GM23248 (cell line): ENCODE measurements at places on chromosomes 1 and 21. TPM values are rescaled to one million over a fixed set of nuclear protein-coding genes. Genes with fewer than 3 reads are reported as not detected.

- DNase-seq, result no peak
These were observed 87.8 kb upstream of the IRF2BP2 start for GRCh38 chr1:234697741-234698140.

Gene TMPRSS15
- not detected in 2 replicates for polyA plus RNA-seq

Gene LELP1
- polyA plus RNA-seq, result not detected in 2 replicates

Gene OR6N1
- not detected in 2 replicates for polyA plus RNA-seq

GRCh38 chr1:115329965-115330364 lies 8.1 kb downstream of the NGF start:
- peak; percentile 61 for DNase-seq

Gene UBASH3A
- not detected in 2 replicates for polyA plus RNA-seq

DNA sequence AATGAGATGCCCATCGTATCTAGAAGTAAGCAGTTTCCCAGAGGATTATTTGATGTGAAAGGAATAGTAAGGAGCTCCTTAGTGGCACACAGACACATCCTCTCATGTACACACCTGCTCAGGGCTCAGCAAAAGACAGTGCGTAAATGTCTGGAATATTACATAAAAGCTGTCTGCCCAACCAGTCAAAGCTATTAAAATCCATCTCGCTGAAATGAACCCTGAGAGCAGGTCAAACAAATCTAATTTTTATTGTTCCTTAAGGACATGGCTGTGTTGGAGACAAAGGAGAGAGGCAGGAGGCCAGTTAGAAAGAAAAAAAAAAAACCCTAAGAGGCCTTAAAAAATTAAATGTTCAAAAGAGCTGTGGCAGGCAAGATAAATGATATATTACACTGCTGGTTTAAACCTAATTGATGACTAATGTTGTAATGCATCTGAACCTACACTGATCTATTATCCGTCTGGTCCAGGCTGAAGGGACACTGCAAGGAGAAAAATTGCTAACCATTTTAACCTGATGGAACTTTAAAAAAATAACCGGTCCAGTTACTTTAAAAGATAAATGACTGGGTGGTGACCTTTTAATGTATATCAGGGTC lies 58.5 kb upstream of the FGGY start:
- DNase-seq, result no peak

- DNase-seq, result peak; percentile 75
These were observed 124.2 kb downstream of the GALNT2 start for GRCh38 chr1:230191079-230191804.

DNA sequence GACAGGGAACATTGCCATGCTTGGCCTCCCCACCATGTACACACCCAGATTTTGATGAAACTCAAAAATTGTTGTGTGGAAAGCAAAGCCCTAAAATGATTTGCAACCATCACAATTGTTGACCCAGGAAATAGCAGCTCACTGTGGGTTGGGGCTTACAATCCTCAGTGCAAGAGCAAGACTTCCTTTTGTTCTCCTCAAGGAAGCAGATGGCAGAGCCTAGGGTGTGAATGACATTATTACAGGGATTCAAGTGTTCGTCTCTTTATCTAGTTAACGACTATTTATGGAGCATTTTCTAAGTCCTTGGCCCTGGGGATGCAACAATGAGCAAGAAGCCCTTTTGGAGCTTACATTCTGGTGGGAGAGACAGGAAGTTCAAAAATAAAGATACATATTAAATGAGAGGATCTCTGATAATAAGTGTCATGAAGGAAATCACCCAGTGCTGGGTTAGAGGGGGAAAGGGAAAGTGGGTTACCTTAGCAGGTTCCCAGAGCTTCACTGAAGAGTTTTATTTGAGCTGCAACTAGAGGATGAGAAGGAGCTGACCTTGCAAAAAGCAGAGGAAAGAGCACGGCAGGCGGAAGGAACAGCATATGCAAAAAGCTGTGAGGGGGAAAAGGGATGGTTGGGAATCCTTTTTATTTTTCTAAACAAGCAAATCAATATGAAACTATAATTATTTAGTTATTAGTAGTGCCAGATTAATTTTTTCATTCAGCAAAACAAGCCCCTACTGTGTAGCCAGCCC lies 38.5 kb upstream of the ID3 start:
- DNase-seq, result no peak

DNA sequence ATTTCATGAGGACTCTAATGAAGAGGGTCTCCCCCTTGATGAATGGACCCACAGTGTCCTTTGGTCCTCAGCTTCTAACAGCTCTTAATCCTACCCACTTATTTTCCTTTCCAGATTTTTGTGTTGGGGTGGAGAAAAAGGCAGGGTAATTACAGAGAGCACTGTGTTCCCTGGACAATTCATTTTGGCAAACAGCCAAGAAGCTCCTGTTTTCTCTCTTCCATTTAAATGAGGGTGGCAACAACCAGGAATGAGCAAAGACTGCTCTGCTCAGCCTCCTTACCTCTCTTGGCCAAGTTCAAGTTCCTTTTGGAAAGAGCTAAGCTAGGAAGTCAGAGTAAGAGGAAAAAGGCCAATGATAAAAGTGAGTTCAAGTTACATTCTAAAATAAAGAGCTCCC lies 11.9 kb downstream of the XKR8 start:
- DNase-seq, result peak; percentile 27

Gene SPATA17
- polyA plus RNA-seq, result 0.58 and 1.3 TPM in 2 replicates

Gene KRTAP7-1
- not detected in 2 replicates for polyA plus RNA-seq

Gene CELA3A
- not detected in 2 replicates for polyA plus RNA-seq

GRCh38 chr21:36849461-36850105 lies 116.9 kb downstream of the HLCS start:
- DNase-seq, result no peak

DNA sequence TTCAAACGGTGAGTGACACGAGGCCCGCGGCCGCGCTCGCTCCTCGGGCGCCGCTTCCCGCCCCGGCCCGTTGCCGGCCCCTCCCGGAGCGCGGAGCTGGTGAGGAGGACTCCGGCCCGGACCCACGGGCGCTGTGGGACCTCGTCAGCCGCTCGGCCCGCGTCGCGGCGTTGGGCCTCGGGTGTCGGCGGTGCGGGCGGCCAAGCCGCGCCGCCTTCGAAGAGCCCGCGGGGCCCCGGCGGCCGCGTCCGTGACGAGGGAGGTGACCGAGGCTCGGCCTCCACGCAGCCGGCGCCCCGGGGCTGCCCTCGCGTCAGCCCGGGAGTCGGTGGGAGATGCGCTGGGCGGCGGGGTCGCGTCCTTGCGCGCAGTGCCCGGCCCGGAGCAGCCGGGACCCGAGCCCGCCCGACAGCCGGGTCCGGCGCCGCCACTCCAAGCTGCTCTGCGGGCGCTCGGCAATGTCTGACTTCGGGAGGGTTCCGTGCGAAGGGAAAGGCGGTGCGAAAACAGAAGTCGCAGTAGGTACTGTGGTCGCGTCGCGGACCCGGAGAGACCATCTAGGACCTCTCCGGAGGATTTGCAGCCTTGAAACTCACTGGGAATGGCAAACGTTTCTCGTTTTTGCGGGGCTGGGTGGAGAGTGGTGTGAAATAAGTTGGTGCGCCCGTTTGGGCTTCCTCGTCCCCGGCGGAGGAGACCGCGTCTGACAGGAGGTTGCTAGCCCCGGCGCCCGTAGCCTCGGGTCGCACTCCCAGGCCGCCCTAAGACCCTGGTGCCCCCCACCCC lies 829 bp downstream of the SPEN start:
- peak; percentile 78 for DNase-seq

- DNase-seq, result no peak
These were observed 4.4 kb downstream of the NBPF1 start for GRCh38 chr1:16608838-16609560.

Gene SLC6A17
- polyA plus RNA-seq, result 0.34 and 0.45 TPM in 2 replicates

Gene VPS45
- polyA plus RNA-seq, result 38.9 and 41.7 TPM in 2 replicates

Gene CFAP126
- not detected in 2 replicates for polyA plus RNA-seq

DNA sequence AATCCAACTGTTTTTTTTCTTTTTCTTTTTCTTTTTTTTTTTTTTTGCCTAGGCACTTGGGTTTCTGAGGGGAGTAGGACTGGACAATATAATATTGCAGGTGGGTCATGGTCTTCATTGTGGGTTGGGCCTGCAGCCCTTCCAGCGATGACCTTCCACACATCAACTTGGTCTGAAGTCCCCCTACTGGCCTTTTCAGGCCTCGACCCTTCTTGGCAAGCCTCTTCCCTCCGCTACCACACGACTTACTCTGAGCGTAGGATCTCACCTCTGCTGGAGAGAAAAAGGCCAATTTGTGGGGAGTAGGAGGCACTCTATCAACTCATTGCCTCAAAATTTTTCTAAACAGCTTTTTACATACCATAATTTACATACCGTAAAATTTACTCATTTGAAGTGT lies 51.1 kb upstream of the GRIK3 start:
- DNase-seq, result no peak

Gene ADORA3
- polyA plus RNA-seq, result not detected in 2 replicates

Gene LEMD1
- not detected in 2 replicates for polyA plus RNA-seq

Gene SPRR2B
- not detected in 2 replicates for polyA plus RNA-seq

DNA sequence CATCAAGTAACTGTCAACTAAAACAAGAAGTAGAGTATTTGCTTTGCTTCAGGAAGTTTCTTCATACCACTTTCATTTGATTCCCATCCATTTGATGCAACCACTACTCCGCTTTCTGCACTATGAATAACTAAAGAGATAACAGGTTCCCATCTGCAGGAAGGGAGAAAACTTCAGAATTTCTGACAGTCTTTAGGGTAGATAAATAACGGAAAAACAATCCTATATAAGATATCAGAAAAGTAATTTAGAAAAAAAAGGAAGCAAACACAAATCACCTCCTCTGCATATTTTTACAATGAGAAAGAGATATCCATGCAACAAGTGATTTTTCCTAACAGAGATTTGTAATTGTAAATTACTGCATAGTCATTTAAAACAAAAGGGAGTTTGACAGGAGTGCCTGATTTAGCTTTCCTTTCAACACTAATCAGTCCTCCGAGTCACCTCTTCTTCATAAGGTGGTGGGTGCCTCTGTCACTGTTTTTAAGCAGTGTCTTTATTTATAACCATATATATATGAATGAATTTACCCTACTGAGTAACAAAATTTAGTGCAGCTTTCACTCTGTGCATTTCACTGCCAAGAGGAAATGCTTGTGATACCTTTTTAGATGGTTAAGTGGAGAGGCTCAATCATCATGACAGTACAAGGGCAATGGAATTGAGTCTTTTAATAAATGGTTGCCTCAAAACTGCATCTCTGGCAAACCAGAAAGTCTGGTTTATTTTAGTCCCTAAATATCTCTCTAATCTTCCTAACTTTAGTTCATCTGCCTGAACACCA lies 1920.4 kb downstream of the MRPL39 start:
- no peak for DNase-seq

GRCh38 chr1:4161366-4162006 lies 261.4 kb upstream of the C1orf174 start:
- no peak for DNase-seq

DNA sequence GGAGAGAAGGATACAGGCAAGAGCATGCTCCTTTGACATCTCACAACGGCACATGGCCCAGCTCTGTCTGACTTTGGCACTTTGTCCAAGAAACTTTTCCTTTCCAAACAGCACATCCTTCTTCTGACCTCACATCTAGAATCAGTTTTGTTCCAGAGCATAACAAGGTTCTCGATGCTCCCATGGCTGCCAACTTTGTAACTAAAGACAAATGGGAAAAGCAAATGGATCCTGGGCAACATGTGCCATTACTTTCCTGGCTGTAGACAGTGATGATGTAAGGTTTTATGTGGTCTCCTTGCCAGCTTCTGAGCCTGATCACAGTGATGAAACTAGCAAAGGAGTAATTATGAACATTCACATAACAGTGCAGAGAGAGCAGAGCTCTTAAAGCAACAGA lies 171.8 kb upstream of the C1orf87 start:
- peak; percentile 30 for DNase-seq

- no peak for DNase-seq
These were observed 121.9 kb upstream of the JUN start for GRCh38 chr1:58905628-58906221.

GRCh38 chr1:117669572-117669971 lies 63.7 kb downstream of the TENT5C start:
- DNase-seq, result no peak

DNA sequence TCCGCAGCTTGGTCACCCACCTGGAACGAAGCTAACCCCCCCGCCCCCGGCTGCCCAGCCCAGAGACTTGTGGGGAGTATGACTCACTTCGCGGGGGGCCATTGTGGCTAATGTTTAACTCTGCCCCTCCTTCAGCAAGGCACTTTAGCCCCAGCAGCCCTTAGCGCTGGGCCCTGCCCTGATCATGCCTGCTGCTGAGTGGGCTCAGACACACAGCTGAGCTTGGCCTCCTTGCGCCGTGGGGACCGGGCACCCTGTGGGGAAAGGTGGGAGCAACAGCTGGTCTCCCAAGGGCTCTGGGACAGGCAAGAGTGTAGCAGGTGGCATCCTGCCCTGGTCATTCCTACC lies 6.3 kb upstream of the LAD1 start:
- DNase-seq, result no peak

DNA sequence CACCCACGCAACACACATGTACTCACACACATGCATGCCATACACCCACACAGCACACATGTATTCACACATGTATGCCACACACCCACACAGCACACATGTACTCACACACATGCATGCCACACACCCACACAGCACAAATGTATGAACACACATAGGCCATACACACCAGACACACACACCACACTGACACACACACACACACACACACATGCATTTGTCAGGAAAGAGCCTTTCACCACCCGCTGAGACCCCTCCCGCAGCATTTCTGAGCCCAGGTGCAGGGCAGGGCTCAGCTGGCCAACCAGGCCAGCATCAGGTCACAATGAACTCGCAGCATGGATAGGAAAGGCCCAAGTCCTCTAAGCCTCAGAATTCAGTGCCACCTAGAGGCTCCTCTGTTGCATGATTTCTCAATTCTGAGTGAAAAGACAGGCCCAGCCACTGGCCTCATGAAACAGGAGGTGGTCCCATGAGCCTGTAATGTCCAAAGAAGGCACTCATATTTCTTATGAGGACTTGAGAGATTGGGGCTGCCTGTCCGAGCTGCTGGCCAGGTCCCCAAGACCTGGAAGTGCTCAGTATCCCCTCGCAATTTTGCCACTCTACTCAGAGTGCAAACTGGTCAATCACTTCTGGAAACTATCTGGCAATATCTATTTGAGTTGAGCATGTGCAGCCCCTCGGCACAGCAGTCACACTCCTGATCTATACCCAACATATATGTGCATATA lies 57.3 kb downstream of the PSMG1 start:
- DNase-seq, result peak; percentile 84

DNA sequence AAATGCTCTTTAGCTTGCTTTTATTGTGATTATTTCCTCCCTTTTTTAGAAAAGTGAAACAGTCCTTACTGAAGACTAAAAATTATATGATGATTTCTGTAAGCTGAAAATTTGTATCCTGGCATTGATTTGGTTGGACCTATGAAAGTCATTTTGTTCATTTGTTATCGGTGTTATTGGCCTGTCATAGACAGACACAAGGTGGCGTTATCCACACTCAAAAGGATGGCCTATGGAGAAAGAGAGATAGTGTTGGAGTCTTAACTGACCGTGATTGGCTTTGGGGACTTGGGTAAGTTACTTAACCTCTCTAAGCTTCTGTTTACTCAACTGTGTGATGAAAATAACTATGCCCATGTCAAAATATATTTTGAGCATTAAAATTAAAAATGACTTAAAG lies 203.6 kb upstream of the CHODL start:
- no peak for DNase-seq
